Activated naive CD8-positive, alpha-beta T cell treated with anti-CD3 and anti-CD28 coated beads for 36 hours (primary cell): ENCODE measurements at places on chromosomes 12 and 14.

DNA sequence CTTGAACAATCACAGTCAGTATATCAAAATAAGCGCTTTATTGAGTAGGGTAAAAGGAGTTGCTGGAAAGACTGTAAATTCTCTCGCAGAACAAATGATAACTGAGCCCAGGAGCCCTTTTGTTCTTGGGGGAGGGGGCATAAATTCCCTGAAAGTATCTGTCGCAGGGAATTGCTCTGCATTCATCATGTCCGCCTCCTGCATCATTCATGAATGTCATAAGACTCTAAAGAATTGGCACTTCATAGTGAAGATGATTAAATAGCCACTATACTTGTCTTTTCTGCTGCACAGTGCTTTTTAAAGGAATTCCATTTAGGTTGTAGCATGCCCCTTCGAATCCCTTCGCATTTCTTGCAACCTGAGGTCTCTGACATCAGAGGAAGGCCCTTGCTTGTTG lies 762.3 kb downstream of the DIO2 start:
- H3K4me3 ChIP-seq = no peak overlapping the region
- H3K27me3 ChIP-seq = peaks cover 4% of the 10 kb centered on the region
- H3K36me3 ChIP-seq = no peaks in the 10 kb centered on the region
- H3K27ac ChIP-seq = no peak overlapping the region
- no peak for DNase-seq
- H3K4me1 ChIP-seq = no peaks in the 10 kb centered on the region

DNA sequence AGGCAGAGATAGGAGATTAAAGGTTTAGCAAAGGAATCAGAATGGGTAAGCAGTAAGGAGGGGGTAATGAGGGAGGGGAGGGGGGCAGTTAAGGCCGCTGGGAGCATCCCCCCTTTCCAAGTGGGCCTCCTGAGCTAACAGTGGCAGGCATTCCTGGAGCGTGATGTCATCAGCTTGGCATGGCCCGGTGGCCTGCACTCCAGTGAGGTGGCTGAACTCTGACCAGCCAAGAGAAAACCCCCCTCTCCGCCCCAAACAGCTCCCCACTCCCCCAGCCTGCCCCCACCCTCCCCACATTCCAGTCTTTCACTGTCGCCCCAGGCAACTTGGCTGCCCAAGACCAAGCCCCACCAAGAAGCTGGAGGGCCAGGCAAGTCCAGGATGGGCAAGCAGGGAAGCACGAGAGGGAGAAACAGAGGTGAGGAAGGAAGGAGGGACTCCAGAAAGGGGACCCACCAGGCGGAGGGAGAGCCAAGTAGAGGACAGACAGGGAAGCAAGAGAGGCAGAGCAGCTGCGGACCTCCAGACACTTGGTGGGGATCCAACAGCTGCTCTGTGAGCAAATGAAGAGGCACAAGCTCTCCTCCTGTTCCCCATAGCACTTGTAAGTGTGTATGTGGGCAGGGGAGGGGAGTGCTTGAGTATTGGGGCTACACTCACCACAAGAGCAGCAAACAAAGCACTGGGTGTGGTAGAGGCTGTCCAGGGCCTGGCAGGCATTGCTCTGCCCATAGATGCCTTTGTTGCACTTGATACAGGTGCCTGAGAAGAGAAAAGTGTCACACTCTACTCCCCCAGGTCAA lies 4.5 kb downstream of the AJUBA start:
- peaks cover 4% of the 10 kb centered on the region for H3K27me3 ChIP-seq
- H3K36me3 ChIP-seq = no peaks in the 10 kb centered on the region
- no peak for DNase-seq
- peaks cover 5% of the 10 kb centered on the region for H3K4me1 ChIP-seq
- H3K27ac ChIP-seq = no peak overlapping the region

- DNase-seq = no peak
- H3K27ac ChIP-seq = no peak overlapping the region
- H3K4me3 ChIP-seq = no peak overlapping the region
- no peaks in the 10 kb centered on the region for H3K4me1 ChIP-seq
Observed at GRCh38 chr12:44464180-44464579, 411.9 kb downstream of the NELL2 start.

DNA sequence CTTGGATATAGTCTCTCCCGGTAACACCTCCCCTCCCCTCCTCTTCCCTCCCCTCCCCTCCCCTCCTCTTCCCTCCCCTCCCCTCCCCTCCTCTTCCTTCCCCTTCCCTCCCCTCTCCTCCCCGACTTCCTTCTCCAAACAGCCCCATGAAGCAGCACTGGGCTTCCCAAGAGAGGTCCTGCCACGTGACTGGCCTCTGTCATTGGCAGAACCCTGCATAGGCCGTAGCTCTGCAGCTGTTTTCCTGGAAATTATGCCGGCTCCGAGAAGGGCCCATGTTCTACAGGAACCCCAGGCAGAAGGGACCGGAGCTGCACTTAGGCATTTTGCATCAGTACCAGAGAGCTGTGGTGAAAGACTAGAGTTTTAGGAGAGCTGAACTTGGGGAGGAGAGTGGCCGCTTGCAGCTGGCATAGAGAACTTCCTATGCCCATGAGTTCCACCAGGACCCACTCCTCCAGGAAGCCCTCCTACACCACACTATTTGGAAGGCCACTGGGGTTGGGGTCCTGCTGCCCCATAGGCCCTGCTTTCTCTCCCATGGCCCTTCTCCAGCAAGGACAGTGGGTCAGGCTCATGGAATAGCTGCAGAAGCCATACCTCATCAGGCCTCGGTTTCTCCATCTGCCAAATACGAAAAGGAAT lies 5.1 kb upstream of the TNFAIP2 start:
- H3K4me3 ChIP-seq = no peak overlapping the region
- H3K36me3 ChIP-seq = no peaks in the 10 kb centered on the region
- DNase-seq = no peak
- H3K27me3 ChIP-seq = peaks cover 23% of the 10 kb centered on the region
- H3K4me1 ChIP-seq = peaks cover 3% of the 10 kb centered on the region

- H3K27ac ChIP-seq = no peak overlapping the region
- no peak overlapping the region for H3K4me3 ChIP-seq
- no peaks in the 10 kb centered on the region for H3K36me3 ChIP-seq
- no peak for DNase-seq
- H3K27me3 ChIP-seq = peaks cover 16% of the 10 kb centered on the region
Observed at GRCh38 chr14:103087343-103087835, 3.4 kb downstream of the LBHD2 start.

DNA sequence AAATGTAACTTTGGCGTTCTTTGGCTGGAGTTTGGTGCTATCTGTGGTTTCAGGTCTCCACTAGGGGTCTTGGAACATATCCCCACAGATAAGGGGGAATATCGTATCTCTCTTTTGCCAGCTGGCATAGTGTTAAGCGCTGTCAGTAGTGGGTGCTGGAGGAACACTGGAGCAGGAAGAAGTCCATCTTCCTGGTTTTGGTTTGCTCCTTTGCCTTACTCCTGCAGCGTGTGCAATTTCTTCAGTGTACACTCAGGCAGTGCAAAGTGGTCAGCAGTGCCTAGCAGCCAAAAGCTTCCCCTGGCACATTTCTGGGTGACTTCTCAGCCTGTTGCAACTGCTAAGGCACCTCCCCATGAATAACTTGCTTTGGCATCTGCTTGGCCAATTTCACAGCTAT lies 11.7 kb upstream of the RIPK3 start:
- H3K36me3 ChIP-seq = no peaks in the 10 kb centered on the region
- peaks cover 43% of the 10 kb centered on the region for H3K27me3 ChIP-seq
- no peaks in the 10 kb centered on the region for H3K4me1 ChIP-seq
- H3K27ac ChIP-seq = no peak overlapping the region
- no peak overlapping the region for H3K4me3 ChIP-seq

GRCh38 chr12:108440736-108441135 lies 74.3 kb upstream of the FICD start:
- no peaks in the 10 kb centered on the region for H3K36me3 ChIP-seq
- peaks cover 22% of the 10 kb centered on the region for H3K27me3 ChIP-seq
- no peaks in the 10 kb centered on the region for H3K4me1 ChIP-seq
- H3K4me3 ChIP-seq = no peak overlapping the region
- no peak for DNase-seq

DNA sequence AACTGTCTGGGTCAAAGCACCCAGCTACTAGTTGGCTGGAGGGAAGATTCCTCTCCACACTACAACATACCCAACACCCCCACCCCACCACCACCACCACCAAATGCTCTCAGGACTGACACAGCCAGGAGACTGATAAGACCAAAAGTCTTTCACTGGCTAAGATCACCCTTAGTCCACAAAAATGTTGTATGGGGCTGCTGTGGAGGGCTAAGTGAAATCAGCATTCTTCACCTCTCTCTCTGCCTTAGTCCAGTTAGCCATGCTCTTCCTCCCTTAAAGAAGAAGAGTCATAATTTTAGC lies 106.2 kb downstream of the NUAK1 start:
- H3K4me3 ChIP-seq = no peak overlapping the region
- DNase-seq = no peak
- H3K4me1 ChIP-seq = no peaks in the 10 kb centered on the region
- H3K27me3 ChIP-seq = peaks cover 10% of the 10 kb centered on the region

DNA sequence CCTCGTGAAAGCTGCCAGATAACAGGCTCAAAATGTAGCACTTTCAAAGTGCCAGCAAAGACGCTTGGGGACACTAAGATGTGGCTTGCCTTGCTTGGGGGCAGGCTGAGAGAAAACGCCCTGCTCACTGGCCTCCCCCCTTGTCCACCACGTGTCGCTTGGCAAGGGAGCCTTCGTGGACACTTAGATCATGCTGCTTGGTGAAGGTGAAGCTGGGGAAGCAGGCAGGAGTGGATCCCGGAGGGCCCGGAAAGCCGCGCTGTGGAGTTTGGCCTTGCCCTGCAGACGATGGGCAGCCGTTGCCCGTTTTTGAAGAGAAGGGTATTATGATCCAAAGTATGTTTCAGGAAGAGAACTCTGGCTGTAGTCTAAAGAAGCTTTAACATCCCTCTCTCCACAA lies 53.4 kb upstream of the BDKRB2 start:
- H3K36me3 ChIP-seq = no peaks in the 10 kb centered on the region
- no peak overlapping the region for H3K4me3 ChIP-seq
- no peaks in the 10 kb centered on the region for H3K4me1 ChIP-seq
- peaks cover 4% of the 10 kb centered on the region for H3K27me3 ChIP-seq

- no peak for DNase-seq
- H3K27ac ChIP-seq = no peak overlapping the region
- no peaks in the 10 kb centered on the region for H3K4me1 ChIP-seq
- peaks cover 38% of the 10 kb centered on the region for H3K27me3 ChIP-seq
Observed at GRCh38 chr12:27361372-27361771, 28.7 kb downstream of the BMAL2 start.

- H3K27ac ChIP-seq = no peak overlapping the region
- H3K4me3 ChIP-seq = no peak overlapping the region
- no peaks in the 10 kb centered on the region for H3K27me3 ChIP-seq
- H3K36me3 ChIP-seq = no peaks in the 10 kb centered on the region
- no peaks in the 10 kb centered on the region for H3K4me1 ChIP-seq
Observed at GRCh38 chr14:37210448-37210847, 12.7 kb downstream of the MIPOL1 start.

DNA sequence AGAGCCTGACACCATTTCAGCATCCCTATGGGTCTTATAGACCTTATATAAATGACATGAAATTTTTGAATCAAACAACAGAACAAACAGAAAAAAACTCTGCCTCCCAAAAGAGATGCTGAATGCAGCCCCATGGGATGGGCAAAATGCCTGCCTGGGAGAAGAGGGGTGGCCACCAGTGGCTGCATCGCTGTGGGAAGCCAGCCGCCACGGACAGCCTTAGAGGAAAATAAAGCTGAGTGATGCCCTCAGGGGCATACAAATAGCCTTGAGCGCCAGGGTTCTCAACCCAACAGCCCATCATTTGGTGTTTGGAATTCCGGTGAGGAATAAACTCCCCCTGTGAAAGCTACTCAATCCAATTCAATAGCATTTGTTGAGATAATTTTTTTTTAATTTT lies 22.9 kb downstream of the SYNE3 start:
- H3K4me1 ChIP-seq = peaks cover 46% of the 10 kb centered on the region
- no peak overlapping the region for H3K4me3 ChIP-seq
- DNase-seq = no peak

DNA sequence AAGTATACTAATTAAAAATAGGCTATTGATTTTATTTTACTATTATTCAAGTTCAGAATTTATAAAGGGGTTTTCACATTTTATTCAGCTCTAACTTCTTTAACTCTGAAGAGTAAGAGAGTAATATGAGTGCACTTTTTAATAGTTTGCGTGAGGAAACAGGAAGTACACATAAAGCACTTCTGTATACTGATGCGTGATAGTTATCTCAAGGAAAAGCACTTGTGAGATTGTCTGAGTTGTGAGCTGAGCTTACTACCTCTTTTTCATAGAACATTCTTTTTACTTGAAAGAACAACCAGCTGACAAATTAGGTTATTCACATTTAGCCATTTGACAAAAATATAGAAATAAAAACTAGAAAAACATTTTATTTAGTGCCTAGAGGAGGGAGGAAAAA lies 1.9 kb downstream of the RAD51AP1 start:
- H3K4me1 ChIP-seq = peaks cover 21% of the 10 kb centered on the region
- no peak for DNase-seq
- H3K4me3 ChIP-seq = no peak overlapping the region
- H3K36me3 ChIP-seq = peaks cover 15% of the 10 kb centered on the region
- H3K27ac ChIP-seq = no peak overlapping the region

DNA sequence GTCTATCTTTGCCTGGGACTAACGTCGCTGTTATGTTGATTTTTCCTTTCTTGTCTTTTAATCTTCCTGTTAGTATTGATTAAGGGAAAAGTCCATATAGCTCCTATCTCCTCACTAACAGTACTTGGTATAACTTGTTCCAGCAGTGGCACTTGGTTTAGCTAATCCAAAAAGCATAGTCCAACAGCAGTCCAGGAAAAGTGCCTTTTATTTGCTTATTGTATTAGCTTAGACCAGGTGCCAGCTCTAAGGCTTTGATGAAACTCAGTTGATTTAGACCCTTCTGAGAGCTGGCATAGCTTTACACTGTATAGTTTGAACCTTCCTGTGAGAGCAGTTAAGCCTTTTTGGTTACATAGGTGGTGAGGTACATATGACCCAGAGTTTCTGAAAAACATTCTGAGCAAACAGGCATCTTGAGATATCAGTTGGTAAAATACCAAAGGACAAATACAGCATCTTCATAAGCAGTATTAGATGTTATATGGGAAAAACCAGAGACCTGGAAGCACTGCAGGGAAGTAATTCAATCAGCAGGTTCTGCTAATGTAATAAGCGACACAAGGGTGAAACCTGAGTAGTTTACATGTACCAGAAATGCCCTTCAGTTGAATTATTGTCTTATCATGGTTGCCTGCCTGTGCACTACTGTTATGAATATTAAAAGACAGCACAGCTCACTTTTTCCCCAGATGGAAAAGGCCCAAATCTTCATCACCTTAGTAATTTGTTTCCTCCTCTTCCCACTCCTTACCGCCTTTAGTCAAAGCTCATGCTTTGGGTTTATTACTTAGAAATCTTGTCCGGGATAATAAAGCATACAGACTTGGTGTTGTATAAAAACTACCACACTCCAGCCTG lies 13.0 kb downstream of the PELI2 start:
- peaks cover 21% of the 10 kb centered on the region for H3K27me3 ChIP-seq
- peak overlapping the region; percentile 49 for H3K27ac ChIP-seq
- no peak for DNase-seq

- no peak overlapping the region for H3K27ac ChIP-seq
- DNase-seq = no peak
- H3K36me3 ChIP-seq = no peaks in the 10 kb centered on the region
- H3K27me3 ChIP-seq = peaks cover 12% of the 10 kb centered on the region
- no peaks in the 10 kb centered on the region for H3K4me1 ChIP-seq
Observed at GRCh38 chr14:56903304-56903969, 93.2 kb upstream of the OTX2 start.
